ENCODE measurements at places on chromosomes 2 and 18. TPM values are rescaled to one million over a fixed set of nuclear protein-coding genes. Genes with fewer than 3 reads are reported as not detected.

Gene CCDC74A
- total RNA-seq = 0.56 TPM

GRCh38 chr2:3638456-3638810 lies 19.6 kb upstream of the ALLC start:
- DNase-seq = no peak

GRCh38 chr2:67772216-67773170 lies 290.3 kb downstream of the C1D start:
- no peak for DNase-seq

DNA sequence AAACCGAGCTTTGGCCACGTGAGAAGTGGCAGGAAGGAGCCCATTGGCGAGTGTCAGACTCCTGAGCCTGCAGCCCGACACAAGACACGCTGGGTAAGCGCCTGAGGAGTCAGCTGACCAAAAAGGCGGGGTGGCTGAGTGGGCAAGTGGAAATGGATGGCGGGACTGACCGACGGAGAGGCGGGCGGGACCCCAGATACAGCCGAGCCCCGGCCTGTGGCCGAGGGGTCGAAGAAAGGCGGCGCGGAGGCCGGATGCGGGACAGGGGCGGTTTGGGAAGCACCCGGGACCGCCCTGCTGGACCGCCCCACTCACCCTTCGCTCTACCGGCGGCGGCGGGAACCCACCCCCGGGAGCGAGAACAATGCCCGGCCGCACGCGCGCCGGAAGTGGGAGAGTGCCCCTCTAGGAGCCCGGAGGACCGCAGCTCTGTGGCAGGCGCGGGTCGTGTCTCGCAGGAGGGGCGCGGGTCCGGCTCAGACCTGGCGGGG lies 22.8 kb downstream of the ZSCAN30 start:
- DNase-seq = peak; percentile 74

Gene UGT1A3
- total RNA-seq = 49.3 TPM

Gene RAD51AP2
- total RNA-seq = 0.31 TPM

GRCh38 chr2:27765621-27766286 lies 5.8 kb upstream of the MRPL33 start:
- peak; percentile 72 for DNase-seq

GRCh38 chr18:12329125-12329698 lies 21.2 kb downstream of the TUBB6 start:
- DNase-seq = no peak

Gene DUSP28
- 2.7 TPM for total RNA-seq

Gene LDLRAD4
- 10.6 TPM for total RNA-seq

GRCh38 chr18:58102018-58102417 lies 58.0 kb downstream of the NEDD4L start:
- no peak for DNase-seq

Gene FBXO41
- 0.55 TPM for total RNA-seq

DNA sequence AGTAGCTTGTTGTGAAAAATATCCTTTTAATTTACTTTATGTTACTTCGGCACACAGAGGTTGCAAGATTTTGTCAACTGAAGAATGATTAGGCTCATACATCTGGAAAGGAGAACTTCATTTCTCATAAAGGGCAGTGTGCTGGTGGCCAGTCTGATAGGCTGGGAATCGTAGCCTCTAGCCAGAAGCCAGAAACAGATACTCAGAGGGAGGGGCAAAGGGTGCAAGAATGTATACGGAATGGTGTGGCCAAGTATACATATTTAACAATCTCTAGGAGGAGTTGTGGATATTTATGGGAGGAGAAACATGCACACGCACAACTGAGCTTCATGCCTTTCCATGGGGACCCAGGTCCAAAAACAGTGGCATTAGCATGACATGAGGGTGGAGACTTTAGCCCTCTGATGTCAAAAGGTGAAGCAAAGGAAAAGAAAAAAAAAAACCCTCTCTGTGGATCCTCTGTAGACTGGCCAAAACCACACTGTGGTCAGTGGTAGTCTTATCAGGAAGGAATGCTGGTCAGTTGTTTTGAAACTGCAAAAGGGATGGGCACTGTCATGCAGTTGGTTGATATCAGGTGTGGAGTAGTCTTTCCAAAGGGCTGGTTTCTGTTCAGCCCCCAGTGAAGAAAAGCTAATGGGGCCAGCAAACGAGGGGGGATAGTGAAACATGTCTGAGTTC lies 34.9 kb upstream of the APCDD1 start:
- no peak for DNase-seq

Gene DSC2
- total RNA-seq = 4.4 TPM
